T-helper 17 cell (primary cell): ENCODE measurements at places on chromosomes 12 and 14.

DNA sequence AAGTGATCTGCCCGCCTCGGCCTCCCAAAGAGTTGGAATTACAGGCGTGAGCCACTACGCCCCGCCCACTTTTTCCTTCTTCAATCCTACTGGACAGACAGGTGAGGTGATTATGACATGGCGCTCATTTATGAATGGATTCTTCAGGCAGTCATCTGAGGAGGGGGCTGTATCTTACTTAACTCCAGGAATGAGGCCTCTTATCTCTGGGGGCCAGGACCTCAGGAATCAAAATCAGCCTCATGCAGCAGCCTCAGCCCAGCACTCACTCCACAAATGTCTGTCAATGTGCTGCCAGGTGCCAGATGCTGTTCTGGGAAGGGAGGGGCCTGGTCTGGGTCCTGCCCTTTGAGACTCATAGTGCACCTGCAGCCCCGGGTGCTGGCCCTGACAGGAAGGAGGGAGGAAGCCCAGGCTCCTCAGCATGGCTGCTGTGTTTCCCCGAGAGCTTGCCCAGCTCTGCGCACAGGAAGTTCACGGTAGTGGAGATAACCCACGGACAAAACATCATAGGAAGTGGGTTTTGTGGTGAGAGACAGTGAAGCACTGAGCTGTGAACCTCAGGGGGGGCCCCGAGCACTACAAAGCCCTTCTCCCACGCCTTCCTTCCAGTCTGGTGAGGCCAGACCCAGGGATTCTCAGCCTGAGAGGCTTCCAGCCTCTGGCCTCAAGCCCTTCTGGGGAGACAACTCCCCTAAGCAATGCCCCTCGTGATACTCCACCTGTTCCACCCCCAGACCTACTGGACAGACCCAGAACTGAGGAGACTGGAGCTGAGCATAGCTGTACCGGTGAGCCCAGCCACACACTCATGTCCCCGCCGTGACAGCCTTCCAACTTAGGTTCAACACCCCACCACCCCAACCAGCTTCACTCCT, 22.3 kb downstream of the GALNT6 start:
- peak overlapping the region; percentile 90 for H3K4me3 ChIP-seq
- no peaks in the 10 kb centered on the region for H3K27me3 ChIP-seq
- H3K27ac ChIP-seq = peak overlapping the region; percentile 97
- peaks cover 3% of the 10 kb centered on the region for H3K36me3 ChIP-seq
- peaks cover 33% of the 10 kb centered on the region for H3K4me1 ChIP-seq

DNA sequence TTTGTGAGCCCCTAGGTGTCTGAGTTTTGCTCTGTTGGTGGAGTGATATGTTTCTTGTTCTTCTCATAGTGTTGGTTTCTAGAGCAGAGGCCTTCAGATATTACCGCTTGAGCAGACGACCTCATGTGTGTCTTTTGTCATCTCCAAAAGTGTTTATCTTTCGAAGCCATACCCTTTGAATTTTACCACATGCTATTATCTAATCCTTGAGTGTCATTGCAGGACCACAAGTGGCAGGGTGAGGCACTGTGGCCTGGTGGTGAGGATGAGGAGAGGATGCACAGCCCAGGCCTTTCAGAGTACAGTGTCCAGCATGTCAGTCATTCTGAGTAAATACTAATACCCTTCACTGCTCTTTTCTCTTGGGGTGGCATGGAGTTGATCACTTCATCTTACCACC, 57.2 kb upstream of the CISTR start:
- H3K36me3 ChIP-seq = peaks cover 4% of the 10 kb centered on the region
- no peak overlapping the region for H3K4me3 ChIP-seq
- no peak for DNase-seq
- H3K27ac ChIP-seq = no peak overlapping the region

DNA sequence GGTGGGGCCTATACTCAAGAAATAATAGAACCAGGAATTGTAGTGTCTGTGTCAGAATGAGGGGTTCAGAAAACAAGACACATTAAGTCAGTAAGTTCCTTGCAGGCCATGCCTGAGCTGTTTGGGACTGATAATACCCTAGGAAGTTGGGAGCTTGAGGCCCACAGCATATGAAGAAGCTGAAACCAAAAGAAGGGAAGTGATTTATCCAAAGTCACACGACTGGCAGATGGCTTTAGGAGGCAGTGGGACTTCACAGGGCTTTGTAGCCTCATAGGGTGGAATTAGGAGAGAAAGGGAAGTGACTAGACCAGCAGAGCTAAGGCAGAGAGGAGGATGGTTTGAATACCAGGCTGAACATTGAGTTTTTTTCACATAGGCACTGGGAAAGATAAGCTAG, 56.6 kb upstream of the SRSF5 start:
- peaks cover 33% of the 10 kb centered on the region for H3K4me1 ChIP-seq
- no peak for DNase-seq
- H3K27ac ChIP-seq = peak overlapping the region; percentile 89

DNA sequence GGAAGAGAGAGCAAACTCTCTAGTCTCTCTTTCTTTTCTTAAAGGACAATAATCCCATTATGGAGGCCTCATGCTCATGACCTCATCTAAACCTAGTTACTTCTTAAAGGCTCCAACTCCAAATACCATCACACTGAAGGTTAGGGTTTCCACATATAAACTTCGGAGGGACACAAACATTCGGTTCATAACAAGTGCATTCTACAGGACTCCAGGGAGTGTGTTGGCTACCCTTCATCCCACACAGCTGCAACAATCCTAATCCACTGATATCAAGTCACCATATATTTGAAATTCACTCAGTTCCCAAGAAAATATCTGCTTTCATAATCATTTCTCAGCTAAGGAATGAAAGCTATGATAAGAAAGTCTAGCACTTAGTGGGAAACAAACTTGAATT, 265.9 kb upstream of the PLEKHG7 start:
- H3K4me1 ChIP-seq = peaks cover 9% of the 10 kb centered on the region
- no peaks in the 10 kb centered on the region for H3K27me3 ChIP-seq
- no peaks in the 10 kb centered on the region for H3K36me3 ChIP-seq
- no peak for DNase-seq

GRCh38 chr14:105168979-105169507, 467 bp upstream of the JAG2 start:
- H3K27me3 ChIP-seq = peaks cover 18% of the 10 kb centered on the region
- no peaks in the 10 kb centered on the region for H3K36me3 ChIP-seq
- H3K4me3 ChIP-seq = peak overlapping the region; percentile 88

GRCh38 chr12:109462868-109463692, 14.0 kb downstream of the KCTD10 start:
- peaks cover 11% of the 10 kb centered on the region for H3K36me3 ChIP-seq
- H3K27ac ChIP-seq = peak overlapping the region; percentile 57
- peaks cover 42% of the 10 kb centered on the region for H3K4me1 ChIP-seq
- no peak overlapping the region for H3K4me3 ChIP-seq
- no peaks in the 10 kb centered on the region for H3K27me3 ChIP-seq
- DNase-seq = no peak

DNA sequence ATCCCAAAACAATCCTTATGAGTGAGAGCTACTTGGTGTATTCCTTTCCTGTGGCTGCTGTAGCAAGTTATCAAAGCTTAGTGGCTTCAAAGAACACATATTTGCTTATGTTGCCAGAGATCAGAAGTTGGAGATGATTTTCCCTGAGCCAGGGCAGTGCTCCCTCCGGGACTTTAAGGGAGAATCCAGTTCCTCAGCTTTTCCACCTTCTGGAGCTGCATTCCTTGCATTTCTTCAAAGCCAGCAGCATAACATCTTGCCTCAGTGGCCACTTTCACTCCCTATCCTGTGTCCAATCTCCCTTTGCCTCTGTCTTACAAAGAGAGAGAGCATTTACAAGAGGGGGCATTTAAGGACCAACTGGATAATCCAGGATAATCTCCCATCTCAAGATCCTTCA, 33.7 kb downstream of the P2RX7 start:
- peaks cover 2% of the 10 kb centered on the region for H3K4me1 ChIP-seq
- H3K27ac ChIP-seq = no peak overlapping the region
- H3K27me3 ChIP-seq = no peaks in the 10 kb centered on the region
- H3K4me3 ChIP-seq = no peak overlapping the region

DNA sequence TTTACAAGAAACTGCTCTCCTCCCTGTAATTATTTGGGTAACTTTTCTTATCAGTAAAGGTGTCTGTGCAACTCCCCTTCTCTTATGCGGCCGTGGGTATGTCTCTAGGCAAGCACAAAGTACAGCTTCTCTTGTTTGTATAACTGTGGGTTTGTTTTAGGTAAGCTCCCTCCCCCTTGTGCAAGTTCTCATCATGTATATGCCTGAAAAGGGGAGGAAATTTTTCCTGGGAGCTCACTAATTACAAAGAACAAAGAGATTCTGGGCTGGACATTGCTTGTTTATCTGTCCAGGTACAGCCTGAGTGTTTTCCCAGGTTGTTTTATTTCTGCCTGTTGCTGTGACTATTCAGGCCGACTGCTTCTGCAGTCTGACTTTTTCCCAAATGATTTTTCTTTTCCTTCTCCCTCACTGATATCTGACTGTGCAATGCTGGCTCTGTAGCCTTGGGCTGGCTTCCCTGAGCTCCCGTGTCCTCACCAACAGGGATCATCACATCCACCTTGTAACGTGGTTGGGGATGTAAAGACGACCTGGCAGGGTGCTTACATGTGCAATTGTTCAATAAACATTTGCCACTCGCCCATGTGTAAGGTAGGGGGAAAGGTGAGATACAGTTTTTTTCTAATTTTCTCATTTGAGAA, 916.5 kb downstream of the AACS start:
- H3K27me3 ChIP-seq = peaks cover 8% of the 10 kb centered on the region
- no peaks in the 10 kb centered on the region for H3K36me3 ChIP-seq
- no peak overlapping the region for H3K4me3 ChIP-seq
- DNase-seq = no peak
- H3K27ac ChIP-seq = no peak overlapping the region
- no peaks in the 10 kb centered on the region for H3K4me1 ChIP-seq

DNA sequence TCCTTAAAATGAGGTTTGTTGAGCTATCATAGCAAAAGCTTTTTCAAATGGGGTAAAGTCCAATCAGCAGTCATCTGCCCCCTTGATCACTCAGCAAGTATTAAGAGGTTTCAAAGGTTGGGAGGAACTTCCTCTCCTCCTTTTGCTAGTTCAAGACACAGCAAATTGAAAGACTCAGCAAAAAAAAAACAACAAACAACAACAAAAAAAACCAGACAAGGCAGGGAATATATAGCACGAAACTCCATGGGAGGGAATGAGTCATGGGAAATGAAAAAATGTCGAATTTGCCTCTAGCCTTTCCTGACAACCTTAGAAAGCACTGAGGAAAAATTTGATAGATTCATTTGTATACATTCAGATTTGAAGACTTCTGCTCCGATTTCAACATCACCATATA, 1.6 kb upstream of the SLC7A8 start:
- H3K4me1 ChIP-seq = peaks cover 4% of the 10 kb centered on the region
- no peak overlapping the region for H3K4me3 ChIP-seq
- no peak overlapping the region for H3K27ac ChIP-seq
- H3K27me3 ChIP-seq = peaks cover 14% of the 10 kb centered on the region
- no peaks in the 10 kb centered on the region for H3K36me3 ChIP-seq

GRCh38 chr12:82870771-82871377, 184.2 kb downstream of the TMTC2 start:
- H3K27ac ChIP-seq = no peak overlapping the region
- no peak overlapping the region for H3K4me3 ChIP-seq
- H3K36me3 ChIP-seq = no peaks in the 10 kb centered on the region
- peaks cover 11% of the 10 kb centered on the region for H3K4me1 ChIP-seq
- H3K27me3 ChIP-seq = no peaks in the 10 kb centered on the region

DNA sequence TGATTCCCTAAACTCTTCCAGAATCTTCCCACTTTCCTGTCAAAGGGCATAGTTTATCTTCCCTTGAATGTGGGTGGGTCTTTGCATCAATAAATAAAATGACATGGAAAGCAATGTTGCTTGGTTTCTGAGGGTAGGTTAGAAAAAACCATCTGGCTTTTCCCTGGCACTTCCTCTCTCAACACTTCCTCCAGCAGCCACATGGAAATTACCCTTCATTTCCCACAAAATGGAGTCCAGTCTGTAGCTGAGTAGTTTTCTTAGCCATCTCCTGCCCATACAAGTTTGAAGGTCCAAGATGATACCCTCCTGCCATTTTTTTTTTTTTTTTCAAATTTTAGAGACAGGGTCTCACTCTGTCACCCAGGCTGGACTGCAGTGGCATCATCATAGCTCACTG, 11.1 kb upstream of the NDUFA12 start:
- no peak overlapping the region for H3K27ac ChIP-seq
- H3K4me1 ChIP-seq = peaks cover 2% of the 10 kb centered on the region
- no peaks in the 10 kb centered on the region for H3K27me3 ChIP-seq
- DNase-seq = no peak
- peaks cover 4% of the 10 kb centered on the region for H3K36me3 ChIP-seq

GRCh38 chr14:82224610-82225009, 691.0 kb upstream of the SEL1L start:
- H3K36me3 ChIP-seq = no peaks in the 10 kb centered on the region
- H3K4me1 ChIP-seq = no peaks in the 10 kb centered on the region
- no peaks in the 10 kb centered on the region for H3K27me3 ChIP-seq

DNA sequence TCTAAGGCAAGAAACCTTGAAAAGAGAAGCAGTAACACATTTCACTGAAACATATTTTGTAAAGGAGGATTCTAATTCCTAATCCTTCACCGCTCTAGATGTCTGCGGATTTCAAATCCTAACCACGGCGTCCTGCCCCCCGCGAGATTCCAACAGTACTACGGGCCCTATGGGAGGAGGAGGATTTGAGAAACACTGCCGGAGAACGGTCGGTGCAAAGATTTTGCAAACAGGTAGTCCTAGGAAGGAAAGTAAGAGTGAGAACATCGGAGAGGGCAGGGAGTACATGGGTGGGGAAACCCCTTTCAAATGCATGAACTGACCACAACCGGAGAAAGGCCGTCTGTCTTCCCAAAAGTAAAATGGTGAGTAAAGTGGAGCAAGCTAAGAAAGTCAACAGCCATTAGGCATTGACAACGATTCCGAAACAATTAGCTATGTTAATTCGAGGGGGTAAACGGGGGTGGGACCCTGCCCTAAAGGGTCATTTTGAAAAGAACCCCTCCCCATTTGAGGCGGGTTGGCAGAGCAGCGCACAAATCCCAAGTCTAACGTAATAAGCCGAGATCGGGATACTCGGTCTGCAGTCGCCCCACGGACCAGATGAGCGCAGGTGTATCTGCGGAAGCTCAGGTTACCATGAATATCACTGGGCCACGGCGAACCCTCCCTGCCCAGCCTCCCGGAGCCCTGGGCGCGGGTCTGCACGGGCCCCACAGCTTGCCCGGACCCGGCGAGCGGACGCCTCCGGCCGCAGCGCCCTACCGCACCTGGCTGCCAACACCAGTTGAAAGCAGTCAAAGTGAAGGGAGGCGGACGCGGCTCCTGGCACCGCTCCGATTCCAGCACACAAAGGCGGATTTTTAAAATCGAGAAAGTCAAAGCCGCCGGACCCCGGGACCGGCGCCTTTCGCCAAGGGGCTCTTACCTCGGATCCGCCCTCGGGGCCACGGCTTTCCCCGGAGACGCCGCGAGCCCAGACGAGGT, 662 bp downstream of the EPS8 start:
- DNase-seq = peak; percentile 14
- H3K27ac ChIP-seq = peak overlapping the region; percentile 90
- peaks cover 55% of the 10 kb centered on the region for H3K27me3 ChIP-seq
- H3K4me1 ChIP-seq = peaks cover 20% of the 10 kb centered on the region

GRCh38 chr14:70921669-70922068, 14.4 kb downstream of the PCNX1 start:
- DNase-seq = no peak
- peaks cover 61% of the 10 kb centered on the region for H3K4me1 ChIP-seq
- no peak overlapping the region for H3K4me3 ChIP-seq
- H3K27ac ChIP-seq = no peak overlapping the region
- no peaks in the 10 kb centered on the region for H3K27me3 ChIP-seq
- peaks cover 6% of the 10 kb centered on the region for H3K36me3 ChIP-seq
